ENCODE measurements at places on chromosomes 13 and 19. TPM values are rescaled to one million over a fixed set of nuclear protein-coding genes. Genes with fewer than 3 reads are reported as not detected.

The OVOL3 gene
- not detected for total RNA-seq

The PLK5 gene
- total RNA-seq, result not detected

The ZBTB32 gene
- total RNA-seq, result 0.13 TPM

The ATXN8OS gene
- total RNA-seq, result not detected

Measured in cardiac septum (tissue), 1 donor.